ENCODE measurements at places on chromosomes 7 and 10. TPM values are rescaled to one million over a fixed set of nuclear protein-coding genes. Genes with fewer than 3 reads are reported as not detected.

Gene SSBP1
- total RNA-seq: 159 TPM

DNA sequence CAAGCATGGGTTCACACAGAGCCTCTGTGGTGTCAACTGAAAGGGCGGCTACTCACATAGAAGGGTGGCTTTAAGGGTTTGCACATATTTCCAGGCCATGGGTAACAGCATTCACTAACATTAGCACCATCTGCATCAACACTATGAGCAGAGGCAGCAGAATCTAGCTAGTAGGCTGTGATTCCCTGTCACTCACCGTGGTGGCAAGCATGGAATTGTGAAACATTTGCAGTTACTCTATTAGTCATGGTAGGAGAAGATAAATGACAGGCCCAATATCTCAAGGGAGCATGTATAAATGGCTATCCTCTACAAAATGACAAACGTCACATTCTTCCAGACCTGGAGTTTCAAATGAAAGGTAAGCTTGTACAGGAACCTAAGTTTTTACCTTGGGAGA, 32.2 kb upstream of the CUBN start:
- no peak overlapping the region for H3K4me3 ChIP-seq
- no peak overlapping the region for H3K27ac ChIP-seq
- DNase-seq: no peak
- H3K36me3 ChIP-seq: peaks cover 16% of the 10 kb centered on the region
- H3K4me1 ChIP-seq: no peaks in the 10 kb centered on the region

Gene C10orf53
- not detected for total RNA-seq

DNA sequence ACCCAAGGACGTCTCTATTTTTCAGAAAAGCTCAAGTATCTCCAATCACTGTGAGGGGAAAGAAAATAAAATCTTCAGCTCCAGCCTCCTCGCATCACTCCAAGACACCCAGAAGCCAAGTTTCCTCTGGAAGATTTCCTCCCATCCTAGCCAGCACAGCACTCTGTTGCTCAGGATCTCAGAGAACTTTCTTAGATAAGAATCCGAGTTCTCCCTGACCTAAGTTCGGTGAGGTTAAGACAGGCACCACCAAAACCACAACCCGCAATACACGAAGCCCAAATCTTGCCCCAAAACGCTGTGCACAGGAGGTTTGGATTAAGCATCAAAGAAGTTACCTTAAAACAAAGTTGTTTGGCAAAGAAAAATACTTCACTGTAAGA, 4.2 kb downstream of the FAM53B start:
- peak overlapping the region; percentile 81 for H3K4me3 ChIP-seq
- no peaks in the 10 kb centered on the region for H3K36me3 ChIP-seq
- peaks cover 54% of the 10 kb centered on the region for H3K4me1 ChIP-seq

DNA sequence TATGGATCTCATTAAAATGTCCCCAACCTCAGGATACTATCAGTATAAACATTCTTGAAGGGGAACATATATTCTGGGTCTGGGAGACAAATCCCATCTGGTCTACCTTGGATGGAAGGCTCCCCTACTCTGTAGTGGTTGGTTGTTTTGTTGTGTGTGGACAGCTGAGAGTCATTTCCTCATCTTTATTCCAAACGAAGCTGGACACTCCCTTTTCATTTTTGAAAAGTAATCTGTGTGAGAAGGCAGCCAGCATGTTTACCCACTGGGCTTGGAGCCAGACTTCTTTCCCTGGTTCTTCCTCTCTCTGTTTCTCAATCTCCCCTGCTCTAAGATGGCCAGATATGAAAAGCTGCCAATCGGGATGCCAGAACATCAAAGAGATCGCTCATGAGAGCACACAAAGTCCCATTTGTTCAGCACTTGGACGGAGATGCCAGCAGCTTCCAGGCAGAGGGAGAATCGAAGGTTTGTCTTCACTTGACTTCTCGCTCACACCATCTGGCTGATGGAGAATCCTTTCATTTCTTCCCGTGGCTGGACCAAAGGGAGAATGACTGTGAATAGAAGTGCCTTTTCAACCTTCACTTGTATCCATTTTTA, 108.1 kb upstream of the AGR3 start:
- H3K27ac ChIP-seq: peak overlapping the region; percentile 64
- peak overlapping the region; percentile 10 for H3K4me3 ChIP-seq
- H3K27me3 ChIP-seq: no peaks in the 10 kb centered on the region
- peak; percentile 5 for DNase-seq
- peaks cover 39% of the 10 kb centered on the region for H3K4me1 ChIP-seq
- no peaks in the 10 kb centered on the region for H3K36me3 ChIP-seq

DNA sequence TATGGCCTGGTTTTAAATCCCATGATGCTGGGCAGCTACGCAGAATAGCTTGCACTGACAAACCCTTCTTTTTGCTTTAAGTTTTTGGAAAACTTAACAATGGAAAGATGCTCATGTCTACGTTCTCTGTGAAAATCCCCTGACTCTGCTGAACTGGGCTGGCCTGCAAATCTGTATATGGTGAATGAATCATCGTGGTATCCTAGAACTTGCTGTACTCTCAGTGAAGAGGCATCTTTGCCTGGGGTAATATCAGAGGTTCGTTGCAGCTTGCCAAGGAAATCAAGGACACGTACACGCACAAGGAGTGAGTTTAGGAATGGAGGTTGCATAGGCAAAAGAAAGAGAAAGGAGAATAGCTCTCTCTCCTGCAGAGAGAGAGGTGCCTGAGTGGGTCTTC, 382.0 kb upstream of the ADARB2 start:
- H3K4me3 ChIP-seq: no peak overlapping the region
- no peaks in the 10 kb centered on the region for H3K27me3 ChIP-seq

Gene TMEM213
- not detected for total RNA-seq

Gene CYP3A7
- total RNA-seq: not detected
